Caki2 (cell line): ENCODE measurements at places on chromosomes 5 and 9.

DNA sequence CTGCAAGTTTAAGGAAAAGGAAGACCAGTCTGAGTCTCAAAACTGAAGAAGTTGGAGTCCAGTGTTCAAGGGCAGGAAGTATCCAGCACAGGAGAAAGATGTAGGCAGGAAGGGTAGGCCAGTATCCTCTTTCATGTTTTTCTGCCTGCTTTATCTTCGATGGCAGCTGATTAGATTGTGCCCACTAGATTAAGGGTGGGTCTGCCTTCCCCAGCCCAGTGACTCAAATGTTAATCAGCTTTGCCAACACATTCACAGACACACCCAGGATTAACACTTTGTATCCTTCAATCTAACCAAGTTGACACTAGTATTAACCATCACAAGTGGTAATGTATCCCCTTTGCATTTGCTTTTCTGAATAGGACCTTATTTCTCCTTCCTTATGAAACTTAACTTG is 535.9 kb upstream of the FTMT start:
- DNase-seq = no peak

DNA sequence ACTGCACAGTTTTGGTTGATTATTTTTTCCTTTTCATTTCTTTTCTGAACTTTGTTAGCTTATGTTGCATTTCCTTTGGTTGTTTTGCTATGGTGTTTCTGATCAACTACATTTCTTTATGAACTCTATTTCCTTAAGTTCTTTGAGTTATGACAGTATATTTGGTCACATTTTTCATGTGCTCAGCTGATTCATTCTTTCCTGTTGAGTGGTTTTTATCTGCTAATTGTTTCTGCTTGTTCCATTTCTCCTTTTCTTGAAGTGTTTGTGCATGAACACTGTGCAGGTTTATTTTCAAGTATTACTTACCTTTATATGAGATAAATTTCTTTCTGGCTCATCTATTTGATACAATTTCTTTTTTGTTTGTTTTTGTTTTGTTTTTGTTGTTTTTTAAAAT is 50.9 kb upstream of the MACIR start:
- DNase-seq = no peak

DNA sequence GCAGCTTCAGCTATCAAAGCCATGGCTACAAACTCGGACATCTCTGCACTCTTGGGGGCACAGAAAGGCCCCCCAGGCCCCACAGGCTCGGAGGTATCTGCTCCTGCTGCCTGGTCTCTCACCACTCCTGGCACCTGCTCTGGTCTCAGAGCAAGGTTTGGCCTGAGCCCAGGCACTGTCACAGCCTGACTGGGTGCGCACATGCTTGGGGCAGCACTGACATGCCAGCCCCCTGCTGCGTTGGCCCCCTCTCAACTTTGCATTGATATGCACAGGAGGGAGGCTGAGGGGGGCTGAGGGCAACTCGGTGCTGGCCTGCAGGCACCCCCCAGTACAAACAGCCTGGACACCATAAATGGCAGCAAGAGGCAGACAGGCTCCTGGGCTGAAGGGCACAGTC is 27.1 kb upstream of the GHR start:
- no peak for DNase-seq

GRCh38 chr5:56501781-56502557 is 268.8 kb upstream of the ANKRD55 start:
- peak; percentile 50 for DNase-seq

DNA sequence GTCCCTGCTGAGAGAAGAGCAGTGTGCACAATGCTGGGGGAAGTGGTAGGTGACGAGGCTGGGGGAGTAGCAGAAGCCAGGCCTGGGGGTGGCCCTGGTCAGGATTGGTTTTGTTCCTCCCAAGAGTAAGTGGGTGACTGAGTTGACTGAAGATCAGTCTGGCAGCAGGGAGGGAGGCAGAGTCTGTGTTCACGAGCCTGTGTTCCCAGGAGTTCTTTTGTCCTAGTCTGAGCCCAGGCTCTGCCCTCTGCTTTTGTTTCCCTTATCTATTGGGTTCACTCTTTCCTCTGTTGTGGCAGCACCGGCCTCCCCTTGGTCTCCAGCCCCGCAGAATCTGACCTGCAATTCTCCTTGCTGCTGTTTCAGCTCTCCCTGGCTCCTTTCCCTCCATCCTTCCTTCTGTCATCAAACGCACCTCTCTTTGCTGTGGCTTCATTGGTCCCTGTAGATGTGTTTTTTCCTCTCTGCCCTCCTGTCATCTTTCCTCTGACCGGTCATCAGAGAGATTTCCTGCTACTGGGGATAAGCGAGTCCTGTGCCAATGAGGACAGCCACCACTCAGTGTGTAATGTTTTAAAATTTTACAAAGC is 607.4 kb downstream of the KIF4B start:
- no peak for DNase-seq

DNA sequence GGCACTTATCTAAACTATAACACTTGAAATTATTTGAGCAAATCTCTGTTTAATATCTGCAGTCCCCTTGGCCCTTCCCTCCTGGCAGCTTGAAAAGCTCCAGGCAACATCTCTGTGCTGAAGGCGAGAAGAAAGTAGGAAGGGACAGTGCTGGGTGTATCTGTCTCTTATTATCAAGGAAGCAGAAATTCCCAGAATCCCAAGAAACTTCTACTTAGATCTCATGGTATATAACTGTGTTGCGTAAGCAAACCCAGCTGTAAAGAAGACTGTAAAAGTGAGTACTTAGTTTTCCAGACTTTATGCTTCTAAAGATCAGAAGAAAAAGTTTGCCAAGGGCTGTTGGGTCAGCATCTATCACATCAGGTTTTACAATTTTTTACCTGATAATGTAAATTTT is 1869.8 kb downstream of the MAT2B start:
- no peak for DNase-seq

DNA sequence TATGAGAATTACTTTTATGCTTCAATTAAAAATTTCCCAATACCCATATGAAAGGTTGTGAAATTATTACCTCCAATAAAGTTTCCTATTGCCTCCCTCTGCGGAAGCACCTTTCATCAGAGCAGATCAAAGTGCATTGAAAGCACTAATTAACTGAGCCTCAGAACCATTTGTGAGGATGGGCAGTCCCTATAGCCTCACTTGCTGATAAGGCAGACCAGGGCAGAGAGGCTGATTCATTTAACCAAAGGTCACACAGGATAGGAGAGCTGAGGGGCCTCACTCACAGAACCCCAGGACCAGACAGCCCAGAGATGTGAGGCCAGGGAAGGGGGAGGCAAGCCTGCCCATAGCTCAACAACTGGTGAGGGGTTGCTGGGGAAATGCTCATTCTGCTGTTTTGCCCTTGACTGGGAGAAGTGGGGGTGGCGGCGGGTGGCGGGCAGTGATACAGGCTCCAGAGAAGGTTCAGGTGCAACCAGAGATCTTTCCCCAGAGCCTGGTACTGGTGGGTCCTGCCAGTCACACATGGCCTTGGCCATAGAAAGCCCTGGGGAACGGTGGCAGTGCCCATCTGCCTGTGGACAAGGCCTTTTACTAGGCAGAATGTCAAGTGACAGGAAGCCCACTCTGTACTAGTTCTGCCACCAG is 57.9 kb downstream of the MACROH2A1 start:
- no peak for DNase-seq
